Breast epithelium (tissue), 4 donors: ENCODE measurements at places on chromosomes 2 and 18.

GRCh38 chr2:42230891-42231290, 61.7 kb downstream of the EML4 start:
- H3K4me1 ChIP-seq: no peaks in the 10 kb centered on the region
- no peaks in the 10 kb centered on the region for H3K27me3 ChIP-seq
- H3K4me3 ChIP-seq: no peak overlapping the region

- peak overlapping the region; percentile 52 for H3K4me3 ChIP-seq
- peaks cover 95% of the 10 kb centered on the region for H3K27me3 ChIP-seq
- peaks cover 5% of the 10 kb centered on the region for H3K4me1 ChIP-seq
- H3K27ac ChIP-seq: no peak overlapping the region
Measured at GRCh38 chr2:118848381-118849225, 1.2 kb upstream of the EN1 start.

DNA sequence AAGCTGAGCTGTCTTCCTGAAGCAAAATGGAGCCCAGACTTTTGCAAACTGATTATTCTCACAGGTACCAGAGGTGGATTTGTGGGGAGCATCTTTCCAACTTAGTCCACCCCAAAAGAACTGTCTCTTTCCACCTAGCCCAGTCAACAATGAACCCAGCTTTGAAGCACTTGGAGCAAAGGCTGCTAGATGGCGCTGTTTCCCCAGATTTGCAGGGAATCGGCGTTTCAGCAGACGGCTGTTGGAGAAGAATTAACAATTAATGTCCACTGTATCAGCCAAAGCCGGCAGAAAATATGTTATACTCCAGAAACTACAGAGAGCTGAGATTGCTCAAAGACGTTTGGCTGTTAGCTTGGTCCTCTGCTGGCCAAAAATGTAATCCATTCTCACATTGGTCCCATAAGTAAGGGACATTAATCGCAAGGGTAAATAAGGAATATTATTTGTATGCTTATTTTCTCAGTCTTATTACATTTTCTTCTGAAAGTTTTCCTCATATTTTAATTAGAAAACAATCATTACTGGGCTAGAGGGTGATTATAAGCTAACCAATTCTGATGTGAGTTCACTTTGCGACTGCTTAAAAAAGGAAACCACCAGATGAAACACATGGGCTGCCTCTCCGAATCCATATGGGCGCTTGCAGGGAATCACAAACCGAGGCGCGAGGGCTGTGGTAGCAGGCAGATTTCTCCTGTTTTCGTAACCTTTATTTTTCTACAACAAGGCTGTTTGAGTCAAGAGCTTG, 423.8 kb upstream of the MEX3C start:
- H3K36me3 ChIP-seq: no peaks in the 10 kb centered on the region
- no peak overlapping the region for H3K4me3 ChIP-seq
- peak; percentile 42 for DNase-seq
- no peaks in the 10 kb centered on the region for H3K4me1 ChIP-seq
- no peaks in the 10 kb centered on the region for H3K27me3 ChIP-seq

GRCh38 chr18:64966667-64967066, 784.1 kb upstream of the CDH7 start:
- no peaks in the 10 kb centered on the region for H3K4me1 ChIP-seq
- H3K27me3 ChIP-seq: no peaks in the 10 kb centered on the region
- H3K27ac ChIP-seq: no peak overlapping the region
- H3K4me3 ChIP-seq: no peak overlapping the region

- no peak for DNase-seq
- no peak overlapping the region for H3K27ac ChIP-seq
- H3K36me3 ChIP-seq: no peaks in the 10 kb centered on the region
- H3K4me3 ChIP-seq: no peak overlapping the region
- H3K27me3 ChIP-seq: no peaks in the 10 kb centered on the region
- H3K4me1 ChIP-seq: no peaks in the 10 kb centered on the region
Measured at GRCh38 chr2:223034221-223034975, 17.6 kb upstream of the KCNE4 start.

DNA sequence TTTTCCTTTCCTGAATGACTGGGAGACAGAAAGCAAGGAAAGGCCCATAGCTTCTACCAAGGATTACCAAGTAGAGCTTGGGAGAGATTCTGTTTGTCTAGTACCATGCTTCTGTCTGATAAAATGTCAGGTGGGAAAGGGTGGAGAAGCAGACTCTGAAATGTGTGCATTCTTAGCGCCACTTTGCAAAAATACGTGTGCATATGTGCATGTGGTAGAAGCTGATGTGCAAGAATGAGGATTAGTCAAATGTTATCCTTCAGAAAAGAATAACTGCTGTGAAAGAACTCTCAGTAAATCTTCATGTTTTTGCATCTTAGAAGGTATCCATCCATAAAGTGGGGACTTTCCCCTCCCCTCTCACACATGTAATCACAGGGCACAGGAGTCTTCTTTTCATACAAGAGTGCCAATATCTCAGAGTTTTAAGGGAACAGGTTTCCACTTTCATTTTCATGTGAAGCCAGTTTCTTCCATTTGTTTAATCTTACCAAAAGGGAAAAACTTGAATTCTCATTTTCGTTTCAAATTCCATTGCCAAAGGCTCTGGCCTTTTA, 15.4 kb upstream of the DGKD start:
- H3K36me3 ChIP-seq: no peaks in the 10 kb centered on the region
- H3K4me3 ChIP-seq: no peak overlapping the region
- DNase-seq: no peak
- no peaks in the 10 kb centered on the region for H3K4me1 ChIP-seq
- no peak overlapping the region for H3K27ac ChIP-seq

DNA sequence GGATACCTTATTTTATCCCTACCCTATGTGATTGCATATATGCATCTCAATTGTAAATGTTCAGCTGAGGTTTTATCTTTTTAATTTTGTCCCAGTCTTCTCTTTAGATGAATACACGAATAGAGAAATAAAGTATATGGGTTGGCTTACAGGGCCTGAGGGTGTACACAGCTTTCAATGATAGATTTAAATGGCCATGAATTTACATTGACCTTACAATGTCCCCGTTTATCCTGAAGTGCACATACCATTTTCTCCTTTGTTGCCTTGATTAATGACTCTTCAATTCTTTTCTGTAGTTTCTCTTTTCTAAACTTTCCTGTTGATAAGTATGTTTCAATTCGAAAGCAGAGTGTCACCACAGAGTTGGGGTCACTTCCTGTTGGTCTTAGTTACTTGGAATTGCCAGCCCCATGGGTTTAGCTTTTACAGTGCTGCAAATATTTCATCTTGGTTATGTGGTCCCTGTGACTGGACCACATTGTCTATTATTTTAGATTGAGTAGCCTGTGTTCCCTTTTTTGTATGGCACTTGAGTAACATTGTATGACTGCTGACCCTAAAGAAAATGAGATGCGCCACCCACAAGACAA, 1616.3 kb upstream of the ACVR2A start:
- no peak for DNase-seq
- H3K36me3 ChIP-seq: no peaks in the 10 kb centered on the region
- H3K27me3 ChIP-seq: no peaks in the 10 kb centered on the region

GRCh38 chr2:206396211-206396610, 47.1 kb upstream of the ADAM23 start:
- no peaks in the 10 kb centered on the region for H3K4me1 ChIP-seq
- no peak overlapping the region for H3K4me3 ChIP-seq
- no peak for DNase-seq

DNA sequence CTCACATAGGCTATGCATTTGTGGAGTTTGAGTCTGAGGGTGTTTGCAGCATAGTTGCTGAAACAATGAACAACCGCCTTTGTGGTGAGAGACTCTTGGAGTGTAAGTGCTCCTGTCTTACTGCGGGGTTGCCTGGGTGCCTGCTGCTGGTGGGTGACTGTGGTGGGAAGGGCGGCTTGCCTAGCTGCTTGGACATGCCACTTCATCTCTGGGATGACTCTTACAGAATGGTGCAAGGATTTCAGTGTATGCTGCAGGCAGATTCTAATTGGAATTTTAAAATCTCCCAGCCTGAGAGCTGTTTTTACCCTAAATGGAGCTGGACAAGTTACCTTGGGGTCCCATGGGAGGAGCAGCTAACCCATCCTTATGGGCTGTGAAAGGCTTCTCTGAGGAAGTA, 50.1 kb downstream of the CYP27C1 start:
- no peak overlapping the region for H3K27ac ChIP-seq
- DNase-seq: no peak
- H3K36me3 ChIP-seq: no peaks in the 10 kb centered on the region
- H3K27me3 ChIP-seq: no peaks in the 10 kb centered on the region

DNA sequence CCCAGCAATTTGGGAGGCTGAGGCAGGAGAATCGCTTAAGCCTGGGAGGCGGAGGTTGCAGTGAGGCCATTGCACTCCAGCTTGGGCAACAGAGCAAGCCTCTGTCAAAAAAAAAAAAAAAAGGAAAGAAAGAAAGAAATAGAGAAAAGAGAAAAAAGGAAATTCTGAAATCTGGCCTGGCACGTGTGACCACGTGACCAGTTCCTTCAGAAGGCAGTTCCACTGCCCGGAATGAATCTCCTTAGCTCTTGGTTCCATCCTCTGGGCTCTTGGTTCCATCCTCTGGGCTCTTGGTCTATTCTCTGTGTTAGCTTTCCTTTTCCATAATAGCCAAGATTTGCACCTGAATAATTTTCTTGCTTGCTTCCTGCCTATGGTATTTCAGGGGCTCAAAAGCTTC, 5.3 kb upstream of the POMC start:
- no peak overlapping the region for H3K27ac ChIP-seq
- no peak overlapping the region for H3K4me3 ChIP-seq
- H3K4me1 ChIP-seq: no peaks in the 10 kb centered on the region
- DNase-seq: no peak
- no peaks in the 10 kb centered on the region for H3K36me3 ChIP-seq
- peaks cover 8% of the 10 kb centered on the region for H3K27me3 ChIP-seq

DNA sequence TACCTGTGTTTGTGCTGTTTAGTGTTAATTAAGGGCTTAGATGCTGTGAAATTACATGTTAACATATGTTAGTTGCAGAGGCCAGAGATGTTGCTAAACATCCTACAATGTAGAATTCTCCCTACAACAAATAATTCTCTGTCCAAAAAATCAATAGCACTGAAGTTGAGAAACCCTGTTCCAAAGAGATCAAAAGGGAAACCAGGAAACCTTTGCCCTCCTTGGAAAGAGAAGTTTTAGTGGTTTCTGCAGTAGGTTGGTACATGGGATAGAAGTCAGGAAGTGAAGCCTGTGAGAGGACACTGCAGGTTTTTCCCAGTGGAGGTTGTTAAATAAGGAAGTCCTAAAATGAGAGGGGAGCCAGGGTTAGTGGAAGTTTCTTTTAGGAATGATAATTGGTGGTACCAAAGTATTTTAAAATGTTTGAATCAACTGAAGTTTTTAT, 6.3 kb upstream of the RMDN2 start:
- no peak overlapping the region for H3K27ac ChIP-seq
- no peak overlapping the region for H3K4me3 ChIP-seq
- no peaks in the 10 kb centered on the region for H3K36me3 ChIP-seq

GRCh38 chr2:225615514-225615913, 216.0 kb downstream of the NYAP2 start:
- no peaks in the 10 kb centered on the region for H3K4me1 ChIP-seq
- H3K27me3 ChIP-seq: no peaks in the 10 kb centered on the region
- no peak overlapping the region for H3K4me3 ChIP-seq
- no peaks in the 10 kb centered on the region for H3K36me3 ChIP-seq

DNA sequence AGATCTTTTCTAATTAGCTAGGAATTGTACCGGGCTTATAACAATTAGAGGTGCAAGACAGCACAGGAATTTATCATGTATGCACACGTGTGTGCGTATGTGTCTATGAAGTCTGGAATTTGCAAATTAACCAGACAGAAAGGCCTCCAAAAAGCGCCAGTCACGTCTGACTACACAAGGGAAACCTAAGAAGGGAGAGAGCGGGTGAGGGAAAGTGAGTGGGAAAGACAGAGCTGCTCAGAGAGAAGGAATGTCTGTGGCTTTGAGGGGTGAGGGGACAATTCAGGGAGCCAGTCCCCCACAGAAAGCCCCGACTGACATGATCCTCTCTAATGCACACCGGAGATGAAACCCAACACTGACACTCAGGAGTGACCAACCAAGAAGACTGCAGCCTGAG, 197.7 kb upstream of the SH3BP4 start:
- DNase-seq: no peak
- no peak overlapping the region for H3K4me3 ChIP-seq
- no peaks in the 10 kb centered on the region for H3K27me3 ChIP-seq
- no peaks in the 10 kb centered on the region for H3K4me1 ChIP-seq
- no peak overlapping the region for H3K27ac ChIP-seq

GRCh38 chr2:204260901-204261300, 284.4 kb upstream of the PARD3B start:
- no peak for DNase-seq
- H3K27me3 ChIP-seq: no peaks in the 10 kb centered on the region
- no peak overlapping the region for H3K4me3 ChIP-seq

GRCh38 chr2:218954541-218955300, 4.7 kb upstream of the CDK5R2 start:
- H3K4me1 ChIP-seq: peaks cover 3% of the 10 kb centered on the region
- H3K27ac ChIP-seq: no peak overlapping the region
- no peak for DNase-seq
- H3K4me3 ChIP-seq: no peak overlapping the region
- peaks cover 41% of the 10 kb centered on the region for H3K27me3 ChIP-seq

DNA sequence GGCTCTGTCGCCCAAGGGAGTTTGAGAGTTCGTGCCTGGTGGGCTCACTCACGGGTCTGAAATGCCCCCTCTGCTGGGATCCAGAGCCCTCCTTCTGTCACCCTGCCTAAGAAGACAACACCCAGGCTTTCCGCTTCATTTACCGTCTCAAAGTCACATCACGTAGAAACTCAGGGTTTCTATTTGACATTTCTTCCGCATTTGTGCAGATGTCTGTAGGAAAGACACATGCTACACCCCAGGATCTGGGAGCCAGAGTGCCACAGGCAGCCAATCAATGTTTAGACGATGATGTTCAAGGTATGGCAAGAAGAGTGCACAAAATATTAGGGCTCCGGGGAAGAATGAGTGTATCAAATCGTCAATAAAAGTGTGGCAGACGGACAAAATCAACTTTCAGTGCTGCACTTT, 24.4 kb upstream of the ACKR3 start:
- DNase-seq: no peak
- no peak overlapping the region for H3K4me3 ChIP-seq
- H3K27me3 ChIP-seq: no peaks in the 10 kb centered on the region
- H3K36me3 ChIP-seq: no peaks in the 10 kb centered on the region

DNA sequence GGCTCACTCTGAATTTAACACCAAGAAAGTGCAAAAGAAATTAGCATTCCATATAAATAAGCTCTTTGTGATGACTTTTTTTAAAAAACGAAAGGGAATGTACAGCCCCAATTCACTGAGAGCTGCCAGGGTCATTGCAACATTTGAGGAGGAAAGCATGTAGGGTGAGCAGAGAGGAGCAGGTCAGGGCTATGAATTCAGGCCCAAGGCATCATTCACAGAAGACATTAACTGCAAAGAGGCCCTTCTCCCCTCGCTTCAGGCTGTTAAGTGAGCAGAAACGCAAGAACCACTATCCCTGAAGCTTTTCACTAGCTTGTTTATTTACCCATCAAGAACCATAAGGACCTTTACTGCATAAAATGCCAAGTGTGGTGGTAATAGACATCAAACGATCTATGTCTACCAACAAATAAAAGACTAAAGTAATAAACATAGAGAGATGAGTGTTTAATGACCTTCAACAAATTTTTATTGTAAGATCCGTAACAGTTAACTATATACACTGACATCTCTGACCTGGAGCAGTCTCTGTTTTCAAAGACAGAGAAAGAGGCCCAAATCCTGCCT, 333.1 kb upstream of the HNRNPA3 start:
- no peak overlapping the region for H3K4me3 ChIP-seq
- no peak overlapping the region for H3K27ac ChIP-seq
- DNase-seq: no peak
- H3K36me3 ChIP-seq: no peaks in the 10 kb centered on the region

- H3K27ac ChIP-seq: no peak overlapping the region
- H3K4me1 ChIP-seq: no peaks in the 10 kb centered on the region
- H3K27me3 ChIP-seq: no peaks in the 10 kb centered on the region
- DNase-seq: no peak
- H3K36me3 ChIP-seq: no peaks in the 10 kb centered on the region
- no peak overlapping the region for H3K4me3 ChIP-seq
Measured at GRCh38 chr2:15956751-15957736, 16.7 kb downstream of the MYCN start.
